ENCODE measurements at places on chromosomes 5 and 9. TPM values are rescaled to one million over a fixed set of nuclear protein-coding genes. Genes with fewer than 3 reads are reported as not detected.
A peak's percentile ranks its signal among the peaks of the same experiment; 100 is the strongest.

DNA sequence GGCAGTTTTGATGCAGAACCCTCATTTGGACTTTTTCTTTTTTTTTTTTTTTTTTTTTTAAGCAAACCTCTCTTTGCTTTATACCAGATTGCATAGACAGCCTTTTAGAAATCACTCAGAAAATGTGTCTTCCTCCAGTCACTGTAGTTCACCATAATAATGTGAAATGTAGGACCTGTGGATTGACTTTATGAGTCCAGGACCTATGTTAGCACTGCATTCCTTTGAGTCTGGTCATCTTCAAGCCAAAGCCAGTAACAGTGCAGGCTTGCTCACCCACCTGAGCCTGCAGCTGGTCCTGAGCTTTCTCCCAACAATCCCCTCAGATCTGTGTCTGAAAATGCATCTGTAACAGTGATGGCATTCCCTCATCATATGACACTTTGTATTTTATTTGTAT is 110.7 kb upstream of the NFIL3 start:
- no peak overlapping the region for H3K27ac ChIP-seq
- no peak for DNase-seq
- H3K27me3 ChIP-seq = no peaks in the 10 kb centered on the region
- H3K4me3 ChIP-seq = no peak overlapping the region
- H3K4me1 ChIP-seq = no peaks in the 10 kb centered on the region

DNA sequence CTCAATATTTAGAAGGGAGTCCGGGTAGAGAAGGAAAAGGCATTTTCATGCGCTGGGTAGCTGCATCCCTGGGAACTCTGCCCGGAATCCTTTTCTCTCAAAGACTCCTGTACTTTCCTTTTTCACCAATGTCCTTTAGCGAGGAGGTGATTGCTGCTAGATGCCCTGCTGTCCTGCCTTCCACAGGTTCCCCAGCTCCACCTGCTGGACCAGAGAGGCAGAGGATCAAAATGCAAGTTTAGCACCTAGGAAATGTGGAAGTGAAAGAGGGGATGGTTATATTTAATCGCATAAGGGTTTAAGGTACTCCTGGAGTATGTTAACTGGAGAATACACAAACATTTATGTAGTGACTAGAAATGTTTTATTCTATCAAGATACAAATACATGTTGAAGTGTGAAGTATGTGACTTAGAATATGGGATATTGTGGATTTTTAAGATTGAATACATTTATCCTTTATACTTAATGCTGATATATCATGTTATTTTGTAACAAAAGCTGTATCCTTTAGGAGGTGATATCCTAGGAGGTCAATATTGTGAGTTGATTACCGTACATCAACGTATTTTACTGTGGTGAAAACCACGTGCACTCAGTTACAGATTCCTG is 145.7 kb downstream of the ARHGAP26 start:
- H3K4me1 ChIP-seq = no peaks in the 10 kb centered on the region
- no peak overlapping the region for H3K27ac ChIP-seq
- H3K27me3 ChIP-seq = no peaks in the 10 kb centered on the region
- no peak overlapping the region for H3K4me3 ChIP-seq
- peak; percentile 66 for DNase-seq

The PRDM9 gene
- not detected for total RNA-seq

The LECT2 gene
- not detected for total RNA-seq

The PLCXD3 gene
- 0.10 TPM for total RNA-seq

The CNTNAP3B gene
- total RNA-seq = 2.9 TPM

DNA sequence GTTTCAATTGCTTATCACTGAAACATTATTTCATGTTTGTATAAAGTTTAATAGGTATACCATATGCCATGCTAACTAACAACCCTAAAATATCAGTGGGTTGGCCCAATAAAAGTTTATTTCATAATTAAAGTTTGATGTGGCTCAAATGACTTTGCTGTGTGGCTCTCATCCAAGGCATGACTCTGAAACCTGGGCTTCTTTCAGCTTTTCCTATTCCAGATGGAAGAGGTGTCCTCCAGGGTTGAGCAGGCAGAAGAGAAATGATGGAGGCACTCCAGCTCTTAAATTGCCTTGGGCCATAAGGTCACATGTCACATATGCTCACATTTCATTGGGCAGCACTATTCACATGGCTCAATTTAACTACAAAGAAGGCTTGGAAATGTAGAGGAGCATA is 101.9 kb downstream of the MACIR start:
- H3K36me3 ChIP-seq = no peaks in the 10 kb centered on the region
- no peak overlapping the region for H3K27ac ChIP-seq
- no peak for DNase-seq
- H3K27me3 ChIP-seq = no peaks in the 10 kb centered on the region
- no peak overlapping the region for H3K4me3 ChIP-seq

The LCN9 gene
- 3.7 TPM for total RNA-seq

- DNase-seq = no peak
- no peak overlapping the region for H3K4me3 ChIP-seq
These were observed 34.4 kb downstream of the KIF2A start for GRCh38 chr5:62340392-62340791.

GRCh38 chr9:15155323-15155722 is 151.7 kb downstream of the TTC39B start:
- 0 out of 2 replicates have a peak, but pooled peaks cover 2% of the 10 kb centered on the region for H3K4me1 ChIP-seq
- no peak overlapping the region for H3K27ac ChIP-seq
- no peaks in the 10 kb centered on the region for H3K36me3 ChIP-seq
- H3K27me3 ChIP-seq = no peaks in the 10 kb centered on the region
- no peak for DNase-seq
- no peak overlapping the region for H3K4me3 ChIP-seq

DNA sequence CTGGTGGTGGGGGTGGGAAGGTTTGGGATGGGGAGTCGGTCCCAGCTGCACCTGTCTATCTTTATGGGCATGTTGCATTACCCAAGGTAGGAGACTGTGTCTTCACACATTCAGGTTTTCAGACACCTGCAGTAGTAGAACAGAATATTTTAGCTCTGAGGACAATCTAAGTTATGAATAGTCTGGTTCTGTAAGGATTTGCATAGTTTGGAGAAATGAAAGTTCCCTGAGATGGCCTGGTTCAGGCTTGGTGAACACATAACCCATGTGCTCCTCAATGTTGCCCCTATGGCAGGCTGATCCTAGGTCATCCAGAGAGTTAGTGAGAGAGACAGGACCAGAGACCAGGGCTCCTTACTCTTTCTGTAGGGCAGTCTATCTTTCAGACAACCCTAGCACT is 20.7 kb downstream of the TNFSF8 start:
- no peak overlapping the region for H3K27ac ChIP-seq
- H3K27me3 ChIP-seq = no peaks in the 10 kb centered on the region
- H3K36me3 ChIP-seq = no peaks in the 10 kb centered on the region
- no peaks in the 10 kb centered on the region for H3K4me1 ChIP-seq

The SLC34A1 gene
- not detected for total RNA-seq

Data from H1 (cell line).